Dermis blood vessel endothelial cell (primary cell): ENCODE measurements at places on chromosomes 1 and 21. TPM values are rescaled to one million over a fixed set of nuclear protein-coding genes. Genes with fewer than 3 reads are reported as not detected.

TEDDM1 gene
- not detected in 2 replicates for total RNA-seq

RABGGTB gene
- 76.0 and 79.6 TPM in 2 replicates for total RNA-seq

TMEM269 gene
- total RNA-seq = not detected in 2 replicates

PCP4L1 gene
- not detected in 2 replicates for total RNA-seq

KRTAP13-2 gene
- total RNA-seq = not detected in 2 replicates

FAM72C gene
- total RNA-seq = 0.34 and 1.7 TPM in 2 replicates

CCDC27 gene
- not detected in 2 replicates for total RNA-seq

RSPO1 gene
- total RNA-seq = not detected in 2 replicates

SIPA1L2 gene
- 11.1 and 25.7 TPM in 2 replicates for total RNA-seq

UBE2G2 gene
- total RNA-seq = 74.1 and 85.3 TPM in 2 replicates

SLAMF7 gene
- total RNA-seq = not detected in 2 replicates

PDE4B gene
- total RNA-seq = 156 and 222 TPM in 2 replicates

LCE1E gene
- not detected in 2 replicates for total RNA-seq

PLA2G2F gene
- not detected in 2 replicates for total RNA-seq
